ENCODE measurements at places on chromosomes 5 and 9.

GRCh38 chr5:74767579-74767913 lies 497 bp downstream of the NSA2 start:
- DNase-seq, result no peak

DNA sequence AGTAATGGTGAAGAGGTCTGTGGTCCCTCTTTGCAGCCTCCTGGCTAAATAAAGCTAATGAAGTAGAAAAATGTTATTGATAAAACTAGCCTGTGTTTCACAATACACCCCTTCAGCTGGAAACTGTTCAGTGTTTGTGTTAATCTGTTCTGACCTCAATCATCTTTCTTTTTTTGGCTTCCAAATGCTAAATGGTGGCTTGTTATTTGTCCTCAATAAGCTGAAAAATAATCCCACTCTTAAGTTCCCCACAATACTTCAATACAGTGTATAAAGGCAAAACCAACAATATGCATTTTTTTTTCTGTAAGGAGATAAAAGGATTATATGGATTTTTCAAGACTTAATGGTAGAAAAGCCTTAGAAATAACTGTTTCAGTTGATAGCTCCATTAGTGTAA lies 560.5 kb downstream of the TUSC1 start:
- DNase-seq, result no peak

- DNase-seq, result no peak
These were observed 130.8 kb downstream of the ARHGAP26 start for GRCh38 chr5:142900927-142901326.

GRCh38 chr5:139422307-139422893 lies 16.9 kb downstream of the DNAJC18 start:
- no peak for DNase-seq

GRCh38 chr9:109192732-109193361 lies 25.8 kb upstream of the FRRS1L start:
- DNase-seq, result no peak

DNA sequence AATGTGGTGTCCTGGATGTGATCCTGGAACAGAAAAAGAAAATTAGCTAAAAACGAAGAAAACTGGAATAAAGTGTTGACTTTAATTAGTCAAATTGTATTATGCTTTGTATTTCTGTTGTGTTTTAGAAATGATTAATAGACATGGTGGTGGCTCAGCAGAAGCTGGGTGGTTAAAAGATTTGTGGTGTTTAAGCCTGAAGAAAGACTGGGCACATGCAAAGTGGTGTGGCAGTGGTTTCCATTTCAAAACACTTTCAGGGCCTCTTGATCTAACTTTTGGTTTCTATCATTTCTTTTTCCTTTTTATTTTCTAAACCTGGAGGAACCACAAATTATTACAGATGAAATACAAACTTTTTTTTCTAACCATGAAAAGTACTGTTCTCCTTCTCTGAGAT lies 44.1 kb downstream of the ADGRV1 start:
- DNase-seq, result no peak

DNA sequence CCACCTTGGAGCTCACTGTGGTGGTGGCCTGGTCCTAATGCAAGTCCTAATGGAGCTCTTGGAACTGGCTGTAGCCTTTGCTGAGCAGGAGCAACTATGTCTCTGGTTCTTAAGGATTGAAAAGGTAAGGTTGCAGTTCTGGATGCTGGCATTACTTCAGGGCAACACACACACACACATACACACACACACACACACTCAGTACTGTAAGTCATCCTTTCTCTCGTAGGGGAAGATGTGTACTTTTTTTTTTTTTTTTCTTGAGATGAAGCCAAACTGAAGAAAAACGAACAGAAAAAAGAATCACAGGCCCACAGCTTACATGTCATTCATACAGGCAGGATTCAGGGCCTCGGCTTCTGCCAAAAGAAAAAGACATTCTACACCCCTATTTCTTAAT lies 81.1 kb upstream of the RPS23 start:
- no peak for DNase-seq

All from heart left ventricle (tissue), 16 donors.